NCI-H774 (cell line): ENCODE measurements at places on chromosomes 1 and 21.

- no peak for DNase-seq
Measured at GRCh38 chr1:72166426-72166825, 115.9 kb downstream of the NEGR1 start.

- DNase-seq = no peak
Measured at GRCh38 chr1:222995236-222995580, 147.8 kb downstream of the TLR5 start.

DNA sequence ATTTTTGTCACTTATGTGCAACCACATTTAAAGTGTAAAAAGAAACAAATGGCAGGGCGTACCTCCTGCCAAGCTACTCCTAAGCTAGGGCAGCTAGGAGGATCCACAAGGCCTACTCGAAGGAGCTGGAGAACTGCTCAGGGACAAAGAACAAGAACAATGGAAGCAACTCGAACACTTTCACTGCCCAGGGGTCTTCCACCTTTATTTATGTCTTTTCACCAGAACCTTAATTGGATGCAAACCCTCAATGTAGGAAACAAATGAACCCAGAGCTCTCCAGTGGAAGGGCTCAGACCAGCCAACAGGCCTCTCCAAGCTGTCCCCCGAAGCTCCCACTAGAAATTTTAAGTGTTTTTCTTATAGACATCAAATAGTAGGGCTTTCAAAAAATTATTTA is 39.9 kb downstream of the C1orf198 start:
- no peak for DNase-seq

GRCh38 chr1:172394141-172394751 is 26.2 kb upstream of the C1orf105 start:
- no peak for DNase-seq

DNA sequence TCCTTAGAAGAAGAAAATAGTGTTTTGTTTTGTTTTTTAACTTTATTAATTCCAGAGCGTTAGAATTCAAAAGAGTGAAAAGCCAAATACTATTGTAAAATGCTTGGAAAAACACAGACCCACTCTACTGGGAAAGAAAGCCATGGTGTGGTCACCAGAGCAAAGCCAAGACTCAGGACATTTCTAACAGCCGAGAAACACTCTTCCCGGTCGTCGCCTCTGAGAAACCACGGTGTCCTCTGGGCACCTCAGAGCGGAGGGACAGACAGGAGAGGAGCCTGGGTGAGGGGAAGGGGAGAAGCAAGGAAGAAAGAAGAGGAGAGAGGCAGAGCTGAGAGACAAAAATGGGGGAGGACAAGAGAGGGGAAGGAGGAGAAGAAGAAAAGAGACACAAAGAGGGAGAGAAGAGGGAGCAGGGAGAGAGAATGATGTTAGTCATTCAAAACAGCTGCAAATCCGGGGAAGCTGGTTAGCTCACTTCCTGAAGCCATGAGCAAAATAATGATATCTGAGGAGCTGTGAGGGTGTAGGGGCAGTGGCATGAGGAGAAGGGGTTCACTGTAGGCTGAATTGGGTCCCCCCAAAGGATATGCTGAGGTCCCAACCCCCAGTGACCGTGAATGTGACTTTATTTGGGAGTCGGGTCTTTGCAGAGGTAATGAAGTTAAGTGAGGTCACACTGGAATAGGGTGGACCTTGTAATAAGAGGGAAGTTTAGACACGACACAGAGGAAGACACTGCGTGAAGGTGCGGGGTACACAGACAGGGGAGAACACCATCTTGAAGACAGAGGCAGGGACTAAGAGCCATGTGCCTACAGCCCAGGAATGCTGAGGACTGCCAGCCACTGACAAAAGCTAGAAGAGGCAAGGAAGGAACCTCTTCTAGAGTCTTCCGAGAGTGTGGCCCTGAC is 58.2 kb upstream of the DMRTB1 start:
- DNase-seq = no peak
